ENCODE measurements at places on chromosomes 1 and 21.

DNA sequence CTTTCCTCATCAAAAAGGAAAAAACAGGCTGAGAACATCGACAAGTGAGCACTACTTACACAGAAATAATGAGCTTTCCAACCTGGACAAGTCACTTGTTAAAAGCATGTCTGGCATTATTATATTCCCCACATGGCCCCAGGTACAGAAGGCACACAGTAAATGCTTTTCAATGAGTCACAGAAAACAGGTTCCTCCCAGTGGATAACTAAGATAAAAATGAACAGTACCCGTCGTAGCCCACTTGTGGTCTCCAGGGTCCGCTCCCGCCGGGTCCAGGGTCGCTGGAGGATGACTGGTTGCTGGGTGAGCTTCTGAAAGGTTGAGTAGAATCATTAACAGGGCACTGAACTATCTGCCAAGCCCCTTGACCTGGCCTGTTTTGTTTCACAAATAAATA is 186.6 kb downstream of the SIPA1L2 start:
- DNase-seq = no peak

DNA sequence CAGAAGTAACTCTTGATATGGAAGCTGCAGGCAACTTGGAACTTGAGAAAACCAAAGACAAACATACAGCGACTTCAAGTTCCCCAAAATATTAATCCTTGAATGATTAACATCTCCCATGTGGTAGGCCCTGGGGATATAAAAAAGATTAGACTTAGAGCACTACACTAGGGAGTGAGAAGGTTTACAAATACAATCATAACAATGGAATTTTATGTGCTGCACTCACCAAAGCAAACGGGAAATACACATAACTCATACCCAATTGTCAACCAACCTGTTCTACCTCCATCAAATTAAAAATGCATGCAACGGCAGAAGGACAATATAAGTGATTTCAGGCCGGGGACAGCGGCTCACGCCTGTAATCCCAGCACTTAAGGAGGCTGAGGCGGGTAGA is 3.7 kb downstream of the SMYD3 start:
- DNase-seq = no peak

GRCh38 chr1:100152271-100152670 is 19.3 kb downstream of the TRMT13 start:
- DNase-seq = no peak

DNA sequence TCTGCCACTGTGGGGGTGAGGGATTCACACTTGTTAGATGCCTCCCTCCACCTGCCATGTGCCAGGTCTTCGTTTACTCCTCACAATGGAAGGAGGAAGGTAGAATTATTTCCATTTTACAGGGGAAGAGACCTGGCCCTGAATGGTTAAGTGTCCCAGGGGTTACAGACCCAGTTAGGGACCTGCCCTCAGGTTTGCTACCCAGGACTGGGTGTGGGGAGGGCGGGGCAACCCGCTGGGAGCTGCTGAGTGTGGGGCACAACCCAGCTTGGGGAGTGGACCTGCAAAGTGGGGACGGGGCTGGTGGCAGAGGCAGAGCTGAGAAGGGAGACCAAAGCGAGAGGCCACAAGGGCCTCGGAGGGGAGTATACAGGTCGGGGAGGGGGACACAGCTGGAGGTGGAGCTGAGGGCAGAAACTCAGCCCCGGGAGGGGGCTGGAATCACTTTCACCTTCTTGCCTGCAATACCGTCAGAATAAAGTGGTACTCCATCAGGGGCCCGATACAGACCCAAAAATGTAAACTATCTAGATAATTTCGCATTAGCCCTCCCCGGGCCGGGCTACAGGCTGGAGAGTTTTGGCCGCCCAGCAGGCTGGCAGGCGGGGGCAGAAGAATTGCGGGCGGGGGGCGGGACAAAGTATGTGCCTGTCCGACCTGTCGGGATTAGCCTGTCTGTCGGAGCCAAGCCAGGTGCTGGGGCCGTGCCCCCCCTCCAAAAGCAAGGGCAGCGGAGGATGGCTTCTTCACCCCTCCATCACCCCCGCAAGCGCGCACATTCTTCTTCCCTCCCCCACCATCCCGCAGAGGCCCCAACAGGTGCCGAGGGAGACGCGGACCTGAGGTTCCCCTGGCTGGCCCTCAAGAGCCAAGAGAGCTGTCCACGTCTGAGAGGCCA is 1.4 kb downstream of the RSPO1 start:
- no peak for DNase-seq

DNA sequence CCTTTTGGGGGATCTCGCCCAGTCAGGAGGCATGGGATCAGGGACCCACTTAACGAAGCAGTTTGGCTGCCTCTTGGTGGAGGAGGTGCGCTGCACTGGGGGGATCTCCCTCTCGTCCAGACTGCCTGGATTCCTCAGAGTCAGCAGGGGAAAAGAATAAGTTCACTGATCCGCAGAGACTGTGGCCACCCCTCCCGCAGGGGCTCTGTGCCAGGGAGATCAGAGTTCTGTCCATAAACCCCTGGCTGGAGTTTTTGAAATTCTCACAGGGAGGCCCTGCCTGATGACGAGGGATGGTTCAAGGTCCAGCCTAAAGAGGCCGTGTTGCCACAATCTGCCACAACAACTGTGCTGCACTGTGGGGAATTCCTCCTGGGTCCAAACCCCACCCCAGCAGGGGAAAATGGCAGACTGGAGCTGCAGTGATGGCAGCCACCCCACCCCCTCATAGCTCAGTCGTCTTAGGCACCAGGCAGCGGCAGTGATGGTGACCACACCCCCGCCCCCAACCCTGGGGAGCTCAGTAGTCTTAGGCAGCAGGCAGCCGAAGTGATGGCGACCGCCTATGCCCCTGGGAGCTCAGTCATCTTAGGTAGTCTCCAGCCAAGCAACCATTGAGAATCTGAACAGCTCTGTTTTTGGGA is 273.8 kb upstream of the USP25 start:
- DNase-seq = no peak

DNA sequence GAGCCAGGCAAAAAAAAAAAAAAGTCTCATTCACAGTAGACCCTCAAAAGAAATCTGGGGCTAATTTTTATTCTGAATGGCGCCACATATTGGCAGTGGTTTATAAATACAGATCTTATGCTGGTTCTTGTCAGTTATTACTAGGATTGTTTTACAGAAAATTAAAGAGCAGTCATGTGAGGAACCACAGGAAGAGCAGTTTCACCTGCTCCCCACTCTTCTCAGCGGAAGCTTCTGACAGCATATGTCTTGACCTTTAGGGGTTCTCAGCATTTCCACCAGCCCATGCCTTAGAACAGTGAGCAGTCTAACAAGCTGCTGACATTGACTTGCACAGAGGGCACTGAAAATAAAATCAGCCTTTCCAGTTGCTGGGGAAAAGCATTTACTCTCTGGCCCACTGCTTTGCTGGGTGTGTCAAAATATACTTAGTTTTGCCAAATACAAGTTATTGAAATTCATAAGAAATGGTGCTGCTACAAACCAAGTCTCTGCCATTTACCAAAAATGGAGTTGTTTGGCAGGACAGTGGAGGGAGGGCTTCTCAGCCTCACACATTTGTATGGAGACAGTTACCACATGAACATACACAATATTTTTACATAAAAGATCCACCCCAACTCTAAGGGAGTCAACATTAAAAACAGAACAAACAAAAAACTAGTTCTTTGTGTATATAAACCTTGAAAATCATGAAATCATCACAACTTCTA is 144.2 kb downstream of the SYT2 start:
- no peak for DNase-seq

DNA sequence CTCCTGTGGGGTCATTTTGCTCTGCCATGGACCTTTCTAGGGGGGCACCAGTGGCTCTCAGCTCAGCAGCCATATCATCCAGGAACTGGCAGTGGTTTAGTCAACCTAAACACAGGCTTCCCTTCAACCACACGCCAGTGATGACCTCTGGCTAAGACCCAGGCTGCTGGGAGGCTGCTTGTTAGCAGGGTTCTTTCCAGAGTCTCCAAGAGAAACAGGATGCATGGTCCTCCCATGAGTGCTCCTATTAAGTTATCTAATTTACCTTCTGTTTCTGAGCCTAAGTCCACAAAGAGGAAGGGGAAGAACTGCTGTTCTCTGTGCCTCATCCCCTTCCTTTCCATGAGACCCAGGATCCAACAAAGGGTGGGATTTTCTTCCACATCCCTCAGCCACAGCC is 137.3 kb upstream of the PLXNA2 start:
- no peak for DNase-seq

DNA sequence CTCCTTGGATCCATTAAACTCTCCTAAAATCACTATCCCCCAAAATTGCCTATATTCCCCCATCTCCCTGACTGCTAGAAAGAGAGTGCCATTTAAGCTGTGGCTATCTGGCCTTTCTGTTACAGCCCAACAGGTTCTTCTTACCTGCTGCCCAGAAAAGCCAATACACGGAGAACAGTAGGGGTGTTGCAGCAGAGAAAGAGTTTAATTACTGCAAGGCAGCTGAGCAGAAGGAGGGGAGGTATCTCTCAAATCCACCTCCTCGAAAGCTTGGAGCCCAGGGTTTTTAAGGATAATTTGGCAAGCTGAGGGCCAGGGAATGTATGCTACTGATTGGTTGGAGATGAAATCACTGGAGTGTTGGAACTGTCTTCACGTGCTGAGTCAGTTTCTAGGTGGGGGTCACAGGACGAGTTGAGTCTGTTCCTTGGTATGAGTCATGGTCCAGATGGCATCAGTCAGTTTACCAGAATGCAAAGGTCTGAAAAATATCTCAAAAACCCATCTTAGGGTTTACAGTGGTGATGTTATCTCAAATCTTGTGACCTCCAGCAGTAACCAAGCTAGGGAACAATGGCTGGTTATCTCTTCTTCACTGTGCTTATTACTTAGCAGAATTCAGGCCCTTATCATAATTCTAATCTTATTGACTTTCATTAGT is 89.8 kb downstream of the SMYD3 start:
- no peak for DNase-seq

DNA sequence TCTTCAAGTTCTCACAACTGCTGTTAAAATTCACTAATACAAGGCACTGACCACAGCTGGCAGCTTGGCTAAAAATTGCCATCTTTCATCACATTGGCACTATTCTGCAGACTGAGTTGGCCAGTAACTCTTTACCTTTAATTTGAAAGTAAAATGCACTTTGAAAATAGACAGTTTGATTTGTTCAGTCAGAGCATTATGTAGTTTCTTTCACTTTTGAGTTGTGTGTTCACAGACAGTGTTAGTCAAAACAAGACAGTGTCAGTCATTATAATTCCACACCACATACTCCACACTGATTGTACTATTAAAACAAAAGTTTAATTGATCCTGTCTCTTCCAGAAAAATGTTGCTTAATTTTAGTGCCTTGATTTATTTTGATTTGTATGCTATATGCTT is 160.7 kb downstream of the SDCCAG8 start:
- DNase-seq = no peak

DNA sequence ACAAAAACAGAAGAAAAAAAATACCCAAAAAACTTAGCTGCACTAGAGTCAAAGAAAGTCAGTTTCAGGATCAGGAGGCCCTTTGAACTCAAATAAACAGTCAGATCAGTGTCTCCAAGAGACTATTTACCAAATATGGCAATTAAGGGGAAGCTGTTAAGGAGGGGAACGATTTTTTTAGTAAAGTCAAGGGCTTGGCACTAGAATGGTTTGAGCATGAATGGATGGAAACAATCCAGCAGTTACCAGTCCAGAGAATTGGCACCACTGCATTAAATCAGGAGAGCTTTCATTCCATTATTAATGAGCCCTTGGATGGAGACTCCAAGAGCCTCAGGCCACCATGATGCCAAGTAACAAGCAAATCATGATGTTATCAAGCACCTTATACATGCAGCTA is 7.2 kb downstream of the TRAPPC3 start:
- no peak for DNase-seq

DNA sequence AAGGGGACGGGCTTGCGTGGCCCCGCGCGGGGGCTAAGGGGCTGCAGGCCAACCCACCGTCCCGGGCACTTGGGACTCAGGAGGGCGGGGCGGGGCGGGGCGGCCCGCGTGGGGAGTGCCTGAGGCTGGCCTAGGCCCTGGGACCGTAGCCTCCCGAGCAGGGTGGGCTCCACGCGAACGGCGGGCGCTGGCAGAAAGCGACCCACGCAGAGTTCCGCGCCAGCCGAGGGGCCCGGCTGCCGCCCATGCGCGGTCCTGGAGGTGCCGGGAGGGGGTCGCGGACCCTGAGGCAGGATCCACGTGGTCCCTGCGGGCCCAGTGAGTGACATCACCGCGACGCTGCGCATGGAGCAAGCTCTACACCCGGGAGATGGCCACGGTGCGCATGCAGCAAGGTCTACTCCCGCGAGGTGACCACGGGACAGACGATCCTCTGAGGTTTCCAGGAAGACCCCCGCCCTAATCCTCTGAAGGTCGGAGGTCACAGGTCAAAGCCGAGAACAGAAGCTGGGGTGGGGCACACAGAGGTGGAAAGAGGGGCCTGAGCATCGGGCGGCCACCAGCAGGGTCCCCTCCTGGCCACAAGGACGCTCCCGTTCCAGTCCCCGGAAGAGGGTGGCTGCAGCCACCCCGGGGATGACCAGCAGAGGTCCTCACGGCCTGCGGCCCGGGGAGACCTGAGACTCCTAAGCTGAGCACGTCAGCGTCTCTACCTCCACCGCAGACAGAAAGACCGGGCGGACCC is 13.5 kb upstream of the SLC19A1 start:
- no peak for DNase-seq

DNA sequence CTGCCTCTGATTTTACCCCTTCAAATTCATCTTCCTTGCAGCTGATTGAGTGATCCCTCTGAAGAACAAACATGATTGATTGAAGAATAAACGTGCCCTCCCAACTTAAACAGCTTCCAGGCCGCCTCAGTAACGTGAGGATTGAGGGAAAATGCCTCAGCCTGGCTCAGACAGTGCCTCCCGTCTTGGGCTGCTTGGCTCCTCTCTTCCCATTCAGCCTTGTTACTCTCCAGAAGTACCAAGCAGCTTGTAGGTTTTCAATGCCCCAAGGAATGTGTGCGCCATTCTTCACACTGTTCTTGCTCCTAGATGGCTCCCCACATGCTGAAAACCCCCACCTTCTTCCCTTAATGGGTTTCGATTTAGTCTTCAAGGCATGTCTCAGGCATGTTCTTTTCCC is 51.8 kb downstream of the ST6GALNAC5 start:
- no peak for DNase-seq

- no peak for DNase-seq
These were observed 14.5 kb upstream of the PTTG1IP start for GRCh38 chr21:44887807-44888580.

DNA sequence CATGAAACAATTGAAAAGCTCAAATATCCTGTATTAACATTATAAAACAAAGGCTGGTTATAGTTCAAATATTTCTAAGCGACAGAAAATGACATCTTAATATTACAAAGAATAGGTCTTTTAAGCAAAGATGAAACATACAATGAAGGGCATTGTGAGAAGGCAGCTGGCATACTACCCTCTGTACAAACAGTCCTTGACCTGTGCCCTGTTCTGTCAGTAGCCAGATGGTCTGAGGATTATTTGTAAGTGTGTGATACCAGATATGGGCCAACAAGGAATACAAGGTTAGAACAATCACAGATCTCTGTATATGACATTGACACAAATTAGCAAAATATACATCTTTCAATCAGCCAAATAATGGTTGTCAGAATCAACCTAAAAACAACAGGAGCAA is 1350.4 kb downstream of the AMY1C start:
- no peak for DNase-seq

DNA sequence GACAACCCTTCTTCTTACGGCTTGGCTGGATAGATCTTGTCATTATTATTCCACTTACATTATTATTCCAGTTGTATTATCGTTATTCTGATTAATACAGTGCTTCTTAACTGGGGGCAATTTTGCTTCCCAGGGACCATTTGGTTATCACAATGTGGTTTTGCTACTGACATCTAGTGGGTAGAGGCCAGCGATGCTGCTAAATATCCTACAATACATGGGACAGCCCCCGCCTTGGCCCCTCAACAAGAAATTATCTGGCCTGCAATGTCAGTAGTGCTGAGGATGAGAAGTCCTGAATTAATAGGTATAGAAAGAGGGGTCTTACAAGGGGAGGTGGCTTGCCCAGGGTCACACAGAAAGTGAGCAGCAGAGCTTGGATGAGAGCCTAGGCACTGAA is 105.6 kb downstream of the PTPRU start:
- DNase-seq = no peak

Data from stimulated activated CD8-positive, alpha-beta memory T cell treated with anti-CD3 and anti-CD28 coated beads, Interleukin-2, amount 100 ng/mL, for 1 hour (primary cell).